Hippocampal formation (tissue), 2 donors: ENCODE measurements at places on chromosomes 6 and 20.

GRCh38 chr6:151417477-151417876 lies 26.1 kb upstream of the ZBTB2 start:
- DNase-seq: no peak

DNA sequence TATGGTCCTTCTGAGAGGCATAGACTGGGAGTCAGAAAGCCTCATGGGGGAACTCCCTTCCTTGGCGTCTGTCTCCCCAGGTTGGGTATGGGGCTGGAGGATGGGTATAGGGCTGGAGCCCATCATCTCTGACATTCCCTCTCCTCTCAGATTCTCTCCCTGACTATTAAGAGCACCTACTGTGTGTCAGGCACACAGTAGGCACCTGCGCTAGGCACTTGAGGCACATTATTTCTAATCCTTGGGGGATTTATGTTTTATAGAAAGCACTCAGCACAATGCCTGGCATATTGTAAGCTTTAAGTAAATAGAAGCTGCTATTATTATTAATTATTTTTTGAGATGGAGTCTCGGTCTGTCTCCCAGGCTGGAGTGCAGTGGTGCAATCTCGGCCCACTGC lies 76.3 kb downstream of the CD40 start:
- no peak for DNase-seq

GRCh38 chr6:54717849-54718455 lies 128.6 kb upstream of the FAM83B start:
- DNase-seq: peak; percentile 7

- no peak for DNase-seq
Measured at GRCh38 chr6:121694389-121694788, 258.9 kb downstream of the GJA1 start.
